Myometrial cell (primary cell): ENCODE measurements at places on chromosomes 11 and 22. TPM values are rescaled to one million over a fixed set of nuclear protein-coding genes. Genes with fewer than 3 reads are reported as not detected.

DEPDC7 gene
- total RNA-seq = 8.9 and 11.8 TPM in 2 replicates

GAL3ST3 gene
- total RNA-seq = not detected in 2 replicates

SLC17A6 gene
- not detected in 2 replicates for total RNA-seq

RAG1 gene
- total RNA-seq = 0.29 and 0.89 TPM in 2 replicates

ELFN2 gene
- 4.9 and 5.8 TPM in 2 replicates for total RNA-seq

FDX1 gene
- 10.7 and 14.7 TPM in 2 replicates for total RNA-seq

SAMM50 gene
- 53.6 and 58.5 TPM in 2 replicates for total RNA-seq

TESMIN gene
- total RNA-seq = 1.9 and 6.6 TPM in 2 replicates

BBOX1 gene
- not detected in 2 replicates for total RNA-seq

TMA7B gene
- total RNA-seq = not detected in 2 replicates

MMP8 gene
- total RNA-seq = not detected in 2 replicates

INPPL1 gene
- total RNA-seq = 60.8 and 98.0 TPM in 2 replicates

DDIAS gene
- total RNA-seq = 3.5 and 10.4 TPM in 2 replicates

OPCML gene
- not detected in 2 replicates for total RNA-seq

DEFB131B gene
- not detected in 2 replicates for total RNA-seq

ABCG4 gene
- total RNA-seq = under 0.01 and 0.29 TPM in 2 replicates

TRAF6 gene
- 4.0 and 4.3 TPM in 2 replicates for total RNA-seq

ZC3H7B gene
- total RNA-seq = 49.3 and 51.6 TPM in 2 replicates

RFPL2 gene
- not detected in 2 replicates for total RNA-seq

PSMA1 gene
- total RNA-seq = 210 TPM in 2 replicates

FLRT1 gene
- under 0.01 TPM in 1 of 2 replicates, not detected in the other for total RNA-seq

OR8G5 gene
- not detected in 2 replicates for total RNA-seq

SCN3B gene
- total RNA-seq = 0.18 TPM in 1 of 2 replicates, not detected in the other

XKR3 gene
- total RNA-seq = not detected in 2 replicates

GRM5 gene
- total RNA-seq = not detected in 2 replicates

C11orf42 gene
- total RNA-seq = not detected in 2 replicates

AGBL2 gene
- 0.86 and 10.3 TPM in 2 replicates for total RNA-seq

MYH9 gene
- total RNA-seq = 505 and 552 TPM in 2 replicates

OR51F1 gene
- total RNA-seq = not detected in 2 replicates

SCN4B gene
- total RNA-seq = not detected in 2 replicates

EMSY gene
- total RNA-seq = 5.2 and 8.0 TPM in 2 replicates

SCN2B gene
- not detected in 2 replicates for total RNA-seq

OR51E2 gene
- total RNA-seq = under 0.01 TPM in 1 of 2 replicates, not detected in the other

TMEM134 gene
- 27.4 and 56.9 TPM in 2 replicates for total RNA-seq

PHF21B gene
- total RNA-seq = not detected in 2 replicates
